ENCODE measurements at places on chromosomes 3 and 15. TPM values are rescaled to one million over a fixed set of nuclear protein-coding genes. Genes with fewer than 3 reads are reported as not detected.

The SOX2 gene
- not detected for total RNA-seq

The GOLGA6L1 gene
- not detected for total RNA-seq

The SYNPR gene
- total RNA-seq: not detected

The LRRK1 gene
- total RNA-seq: 2.8 TPM

The EBLN2 gene
- total RNA-seq: 0.89 TPM

The SCN5A gene
- total RNA-seq: 0.34 TPM

The SI gene
- not detected for total RNA-seq

The SLC26A6 gene
- 35.1 TPM for total RNA-seq

The C3orf70 gene
- 0.50 TPM for total RNA-seq

The STAC gene
- total RNA-seq: 4.3 TPM

The TTC21A gene
- total RNA-seq: 0.59 TPM

The ISLR gene
- total RNA-seq: 16.1 TPM

The CRYBG3 gene
- 6.4 TPM for total RNA-seq

The RARB gene
- 8.7 TPM for total RNA-seq

The P3H2 gene
- total RNA-seq: 6.4 TPM

The ALDH1L1 gene
- total RNA-seq: 0.15 TPM

The MME gene
- total RNA-seq: 154 TPM

The LRTM1 gene
- total RNA-seq: not detected

The LNP1 gene
- 3.2 TPM for total RNA-seq

The RTP3 gene
- total RNA-seq: not detected

The ACTR8 gene
- 21.3 TPM for total RNA-seq

The RASL12 gene
- 8.5 TPM for total RNA-seq

The SERPINI2 gene
- not detected for total RNA-seq

The MINAR1 gene
- 1.0 TPM for total RNA-seq

The DCLK3 gene
- not detected for total RNA-seq

The CHCHD4 gene
- total RNA-seq: 19.5 TPM

The DHFR2 gene
- total RNA-seq: 2.7 TPM

The GOLGA8K gene
- not detected for total RNA-seq

The TNNC1 gene
- not detected for total RNA-seq

The TRAIP gene
- 10.3 TPM for total RNA-seq

The CYP1A1 gene
- not detected for total RNA-seq

The MYRIP gene
- not detected for total RNA-seq

The OR5H2 gene
- total RNA-seq: not detected

The PPP1R14D gene
- total RNA-seq: not detected

The SNAPC5 gene
- total RNA-seq: 37.0 TPM

The OR5K4 gene
- total RNA-seq: not detected

The ASB14 gene
- not detected for total RNA-seq

The REC114 gene
- total RNA-seq: not detected

The ACTRT3 gene
- 3.7 TPM for total RNA-seq

The CHDH gene
- 0.34 TPM for total RNA-seq

The SLC28A2 gene
- not detected for total RNA-seq

The CMTM8 gene
- total RNA-seq: 1.5 TPM

The GOLGA8O gene
- total RNA-seq: not detected

The PRTG gene
- total RNA-seq: 4.2 TPM

The ARPIN gene
- total RNA-seq: 14.8 TPM

The SIN3A gene
- 36.1 TPM for total RNA-seq

The OXTR gene
- total RNA-seq: 7.6 TPM

The BCL2A1 gene
- total RNA-seq: not detected

The SLC22A13 gene
- total RNA-seq: not detected

The LRRC31 gene
- total RNA-seq: not detected

The GASK1A gene
- total RNA-seq: 1.2 TPM

The PP2D1 gene
- total RNA-seq: not detected

The GOLGA6D gene
- not detected for total RNA-seq

The KCNMB2 gene
- under 0.01 TPM for total RNA-seq
